Activated naive CD8-positive, alpha-beta T cell treated with anti-CD3 and anti-CD28 coated beads, Interleukin-2, amount 50 U/mL, for 24 hours (primary cell): ENCODE measurements at places on chromosomes 12 and 14.

- DNase-seq, result no peak
These were observed 71.6 kb downstream of the MAP1LC3B2 start for GRCh38 chr12:116630762-116631161.

DNA sequence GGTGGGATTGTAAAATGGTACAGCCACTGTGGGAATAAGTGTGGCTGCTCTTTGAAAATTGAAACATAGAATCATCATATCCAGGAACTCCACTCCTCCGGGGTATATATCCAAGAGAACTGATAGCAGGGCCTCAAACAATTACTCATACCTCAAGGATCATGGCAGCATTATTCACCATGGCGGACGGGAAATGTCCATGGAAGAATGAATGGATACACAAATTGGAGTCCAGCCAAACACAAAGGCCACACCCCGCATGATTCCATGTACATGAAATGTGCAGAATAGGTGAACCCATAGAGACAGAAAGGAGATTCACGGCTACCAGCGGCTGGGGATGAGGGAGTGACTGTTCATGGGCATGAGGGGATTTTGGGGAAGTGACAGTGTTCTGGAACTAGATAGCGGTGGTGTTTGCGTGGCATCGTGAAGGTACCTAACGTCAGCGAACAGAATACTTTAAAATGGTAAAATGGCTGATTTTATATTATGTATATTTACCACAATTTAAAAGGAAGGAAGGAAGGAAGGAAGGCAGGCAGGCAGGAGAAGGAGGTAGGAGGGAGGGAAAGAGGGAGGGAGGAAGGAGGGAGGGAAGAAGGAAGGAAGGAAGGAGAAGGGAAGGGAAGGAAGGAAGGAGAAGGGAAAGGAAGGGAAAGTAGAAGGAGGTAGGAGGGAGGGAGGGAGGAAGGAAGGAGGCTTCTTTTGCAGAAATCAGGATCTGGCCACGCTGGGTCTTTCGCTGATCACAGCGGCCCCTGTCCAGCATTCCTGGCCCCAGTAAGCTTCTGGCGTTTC lies 14.1 kb upstream of the NCOR2 start:
- DNase-seq, result no peak

DNA sequence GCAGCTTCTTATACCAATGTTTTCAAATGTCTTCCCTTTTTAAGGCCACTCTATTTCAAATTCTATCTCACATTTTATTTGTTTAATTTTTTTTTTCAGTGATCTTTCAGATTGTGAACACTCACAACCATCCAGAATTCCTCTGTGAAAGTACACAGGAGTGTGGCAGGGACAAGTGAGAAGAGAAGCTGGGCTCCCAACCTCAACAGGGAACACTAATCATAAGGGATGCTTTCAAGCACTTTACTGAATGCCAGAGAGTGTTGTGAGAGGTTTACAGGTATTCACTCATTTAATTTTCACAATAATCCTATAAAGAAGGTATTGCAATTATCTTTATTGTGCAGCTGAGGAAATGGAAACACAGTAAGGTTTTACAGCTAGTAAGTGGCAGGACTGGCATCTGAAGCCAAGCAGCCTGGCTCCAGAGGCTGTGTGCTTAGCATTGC lies 60.1 kb upstream of the PYGL start:
- no peak for DNase-seq

DNA sequence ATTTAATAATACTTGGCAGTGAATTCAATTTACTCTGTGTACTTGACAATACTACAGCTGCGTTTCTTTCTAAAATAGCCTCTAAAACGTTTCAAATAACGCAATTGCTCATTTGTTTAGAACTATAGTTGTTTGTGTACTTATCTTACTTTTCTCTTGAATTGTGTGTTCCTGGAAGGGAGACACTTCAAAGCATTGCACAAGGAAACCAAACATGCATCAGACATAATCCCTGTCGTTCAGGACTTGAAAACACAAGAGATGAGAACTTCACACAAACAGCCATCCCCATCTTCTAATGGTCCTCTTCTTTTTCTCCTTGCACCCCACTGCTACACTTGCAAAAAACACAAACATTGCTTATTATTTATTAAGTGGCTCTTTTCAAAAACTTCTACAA lies 38.5 kb downstream of the PTGER2 start:
- no peak for DNase-seq

DNA sequence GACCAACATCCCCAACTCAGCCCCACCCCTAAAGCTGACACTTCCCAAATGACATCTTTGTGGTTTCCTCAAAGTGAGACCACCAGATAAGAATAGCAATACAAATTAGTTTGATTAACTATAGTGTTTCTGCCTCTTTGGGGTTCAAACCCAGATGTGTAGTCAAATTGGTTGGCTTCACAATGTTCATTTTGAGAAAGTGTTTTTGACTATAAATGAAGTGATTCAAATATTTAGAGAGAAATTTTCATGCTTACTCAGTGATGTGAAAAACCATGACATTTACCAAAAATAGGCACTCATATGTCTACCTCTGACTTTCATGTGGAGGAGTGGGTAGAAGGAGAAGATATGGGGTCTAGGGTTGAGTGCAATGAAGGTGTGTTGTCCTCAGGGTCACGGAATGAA lies 218.4 kb downstream of the BCAT1 start:
- no peak for DNase-seq

GRCh38 chr12:54439521-54440255 lies 20.6 kb upstream of the ITGA5 start:
- no peak for DNase-seq

- no peak for DNase-seq
These were observed 4.3 kb downstream of the TMEM106C start for GRCh38 chr12:47967461-47968321.
